Subcutaneous preadipocyte (primary cell): ENCODE measurements at places on chromosomes 4 and X. TPM values are rescaled to one million over a fixed set of nuclear protein-coding genes. Genes with fewer than 3 reads are reported as not detected.

The HTR2C gene
- total RNA-seq = not detected in 2 replicates

The NEIL3 gene
- 8.5 and 10.8 TPM in 2 replicates for total RNA-seq

The HTN1 gene
- not detected in 2 replicates for total RNA-seq

The DAPP1 gene
- total RNA-seq = not detected in 2 replicates

The FGFBP2 gene
- total RNA-seq = not detected in 2 replicates

The SLITRK2 gene
- 1.8 TPM in 2 replicates for total RNA-seq

The HPGDS gene
- not detected in 2 replicates for total RNA-seq

The DCAF8L2 gene
- total RNA-seq = under 0.01 TPM in 1 of 2 replicates, not detected in the other

The PNMA6F gene
- not detected in 2 replicates for total RNA-seq

The BMX gene
- not detected in 2 replicates for total RNA-seq

The FAM133A gene
- not detected in 2 replicates for total RNA-seq

The MTNR1A gene
- total RNA-seq = under 0.01 TPM in 1 of 2 replicates, not detected in the other

The SERTM2 gene
- total RNA-seq = under 0.01 TPM in 1 of 2 replicates, not detected in the other

The TNMD gene
- total RNA-seq = not detected in 2 replicates

The TMEM271 gene
- total RNA-seq = not detected in 2 replicates

The DGAT2L6 gene
- total RNA-seq = not detected in 2 replicates

The PALLD gene
- 5.5 and 10.4 TPM in 2 replicates for total RNA-seq

The PITX2 gene
- 0.59 and 1.8 TPM in 2 replicates for total RNA-seq

The MAGEA10 gene
- total RNA-seq = not detected in 2 replicates

The RTL5 gene
- 1.1 and 1.2 TPM in 2 replicates for total RNA-seq

The SMIM43 gene
- total RNA-seq = under 0.01 and 0.20 TPM in 2 replicates

The NPY1R gene
- total RNA-seq = under 0.01 TPM in 1 of 2 replicates, not detected in the other

The MAGED4 gene
- 14.3 and 17.0 TPM in 2 replicates for total RNA-seq

The UGT2A1 gene
- total RNA-seq = not detected in 2 replicates

The USP11 gene
- 24.8 and 28.7 TPM in 2 replicates for total RNA-seq

The SHROOM4 gene
- 0.37 and 0.39 TPM in 2 replicates for total RNA-seq

The PFKFB1 gene
- not detected in 2 replicates for total RNA-seq

The GK gene
- total RNA-seq = 15.4 TPM in 2 replicates

The NIPAL1 gene
- under 0.01 and 0.20 TPM in 2 replicates for total RNA-seq

The GAGE2A gene
- total RNA-seq = not detected in 2 replicates

The MAGEB10 gene
- total RNA-seq = not detected in 2 replicates

The TBX22 gene
- total RNA-seq = not detected in 2 replicates

The TXLNG gene
- total RNA-seq = 10.3 and 14.7 TPM in 2 replicates

The BEX1 gene
- 0.59 TPM in 1 of 2 replicates, not detected in the other for total RNA-seq

The TMEM150C gene
- 0.78 and 1.5 TPM in 2 replicates for total RNA-seq

The MAGEB4 gene
- not detected in 2 replicates for total RNA-seq
